ENCODE measurements at places on chromosomes 3 and 15.

DNA sequence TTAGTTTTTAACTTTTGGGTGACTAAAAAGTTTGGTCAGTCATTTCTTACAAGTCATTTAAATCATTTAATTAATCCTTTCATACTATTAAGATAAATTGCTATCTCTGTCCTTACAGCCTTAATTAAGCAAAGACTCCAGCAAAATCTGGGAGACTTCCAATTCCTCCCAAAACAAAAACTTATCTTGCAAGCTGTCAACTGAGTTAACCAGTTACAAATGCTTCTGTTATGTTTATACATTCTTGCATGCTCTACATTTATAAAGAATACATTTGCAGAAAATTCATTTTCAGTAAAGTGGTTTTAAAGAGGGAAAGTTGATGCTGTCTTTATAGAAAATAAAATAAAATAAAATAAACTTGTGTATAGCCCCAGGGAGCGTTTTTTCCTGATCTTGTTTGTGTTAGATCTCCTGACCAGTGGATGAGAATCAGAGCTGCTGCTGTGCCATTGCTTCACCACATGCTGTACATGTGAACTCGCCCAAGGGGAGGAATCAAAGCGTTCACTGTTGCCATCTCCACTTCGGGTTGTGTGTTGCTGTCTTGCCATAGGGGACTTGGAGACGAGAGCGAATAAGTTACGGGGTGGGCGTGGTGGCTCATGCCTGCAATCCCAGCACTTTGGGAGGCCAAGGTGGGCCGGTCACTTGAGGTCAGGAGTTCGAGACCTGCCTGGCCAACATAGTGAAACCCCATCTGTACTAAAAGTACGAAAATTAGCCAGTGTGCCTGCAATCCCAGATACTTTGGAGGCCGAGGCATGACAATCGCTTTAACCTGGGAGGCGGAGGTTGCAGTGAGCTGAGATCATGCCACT lies 5.5 kb downstream of the CCR4 start:
- no peak for DNase-seq

GRCh38 chr3:151085227-151085888 lies at the start of gene MED12L:
Gene MED12L (plus strand): TSS chr3:151085664. CDS start chr3:151086927, 1,263 bp downstream.
- peak; percentile 77 for DNase-seq

- no peak for DNase-seq
These were observed 657 bp downstream of the PATL2 start for GRCh38 chr15:44710236-44711095.

GRCh38 chr3:187623285-187623814 lies 46.8 kb downstream of the SST start:
- no peak for DNase-seq

GRCh38 chr15:90086868-90087268 lies 15.4 kb downstream of the IDH2 start:
- DNase-seq: no peak

DNA sequence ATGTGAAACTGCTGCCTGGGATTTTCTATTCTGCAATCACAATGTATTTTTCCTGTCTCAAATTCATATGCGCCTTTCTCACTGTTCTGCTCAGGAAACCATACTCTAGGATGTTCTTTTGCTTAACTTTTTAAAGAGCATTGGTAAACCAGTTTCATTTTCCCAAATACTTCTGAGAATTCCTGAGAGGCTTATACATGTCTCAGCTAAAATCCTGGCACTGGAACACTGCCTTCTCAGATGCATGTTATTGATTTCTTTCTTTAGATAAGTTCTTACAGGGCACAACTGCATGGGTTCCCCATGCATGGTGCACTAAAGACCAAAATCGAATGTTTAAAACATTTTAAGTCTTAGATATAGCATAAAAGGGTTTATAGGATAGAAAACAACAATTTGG lies 178.3 kb upstream of the PLSCR5 start:
- no peak for DNase-seq

GRCh38 chr3:190269101-190269500 lies 53.1 kb downstream of the CLDN1 start:
- no peak for DNase-seq

DNA sequence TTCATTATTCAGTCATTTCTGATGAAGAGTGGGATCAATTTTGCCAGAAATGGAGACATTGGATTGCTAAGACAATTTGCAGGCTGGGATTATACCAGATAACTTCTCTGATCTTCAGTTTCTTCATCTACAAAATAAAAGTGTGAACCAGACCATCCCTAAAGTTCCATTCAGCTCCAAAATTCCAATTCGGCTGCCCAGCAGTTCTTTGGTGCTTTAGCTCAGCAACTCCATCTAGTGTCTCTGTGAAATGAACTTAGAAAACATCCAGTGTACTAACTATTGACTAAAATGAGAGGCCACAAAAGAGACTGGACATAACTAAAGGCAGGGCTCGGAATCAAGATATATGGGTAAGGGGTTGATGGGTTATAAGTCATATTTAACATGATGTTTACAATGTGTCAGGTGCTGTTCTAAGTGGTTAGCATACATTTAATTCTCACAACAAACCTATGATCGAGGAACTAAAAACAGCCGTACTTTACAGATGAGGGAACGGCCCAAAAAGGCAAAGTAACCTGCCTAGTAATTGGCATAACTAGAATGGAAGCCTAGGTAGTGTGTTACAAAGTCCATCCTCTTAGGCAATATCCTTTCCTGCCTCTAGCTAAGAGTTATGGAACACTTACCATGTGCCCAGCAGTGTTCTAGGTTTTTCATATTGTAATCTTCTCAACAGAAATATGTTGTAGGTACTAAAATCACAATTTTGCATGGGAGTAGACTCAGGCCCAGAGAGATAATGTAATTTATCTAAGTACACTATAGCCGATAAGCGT lies 17.0 kb downstream of the THAP10 start:
- no peak for DNase-seq
